Stimulated activated CD4-positive, alpha-beta T cell treated with anti-CD3 and anti-CD28 coated beads, TNF-alpha, amount 100 ng/mL, for 24 hours (primary cell): ENCODE measurements at places on chromosomes 6 and 20.
A peak's percentile ranks its signal among the peaks of the same experiment; 100 is the strongest.

DNA sequence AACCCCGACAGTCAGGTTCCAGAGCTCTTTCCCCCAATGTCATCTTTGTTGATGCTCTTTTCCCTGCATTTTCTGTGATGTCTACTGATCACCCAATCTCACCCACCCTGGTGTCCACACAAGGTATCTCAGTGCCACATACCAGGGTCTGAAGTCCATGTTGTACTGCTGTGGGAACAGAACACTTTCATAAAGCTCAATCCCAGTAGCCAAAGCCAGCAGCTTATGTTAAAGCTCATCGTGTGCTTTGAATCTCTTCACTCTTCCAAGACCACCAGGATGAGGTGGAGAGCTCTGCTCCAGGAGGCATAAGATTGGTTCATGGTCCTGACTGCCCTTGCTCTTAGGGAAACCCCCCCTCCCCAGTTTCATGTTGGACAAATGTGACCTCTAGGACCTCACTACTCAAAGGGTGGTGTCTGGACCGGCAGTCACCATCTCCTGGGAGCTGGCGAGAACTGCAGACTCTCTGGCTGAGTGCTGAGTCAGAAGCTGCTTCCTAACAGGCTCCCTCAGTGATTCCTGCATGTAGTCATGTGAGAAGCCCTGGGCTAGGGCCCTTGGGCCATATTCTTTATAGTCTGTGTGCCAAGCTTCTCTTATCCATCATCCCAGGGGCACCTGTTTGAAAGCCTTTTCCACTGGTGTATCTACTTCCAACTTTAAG lies 13.4 kb upstream of the CPNE5 start:
- DNase-seq: no peak

- no peak for DNase-seq
Measured at GRCh38 chr20:21583486-21584168, 69.8 kb upstream of the NKX2-2 start.

- no peak for DNase-seq
Measured at GRCh38 chr6:50591135-50591534, 122.2 kb upstream of the TFAP2D start.

DNA sequence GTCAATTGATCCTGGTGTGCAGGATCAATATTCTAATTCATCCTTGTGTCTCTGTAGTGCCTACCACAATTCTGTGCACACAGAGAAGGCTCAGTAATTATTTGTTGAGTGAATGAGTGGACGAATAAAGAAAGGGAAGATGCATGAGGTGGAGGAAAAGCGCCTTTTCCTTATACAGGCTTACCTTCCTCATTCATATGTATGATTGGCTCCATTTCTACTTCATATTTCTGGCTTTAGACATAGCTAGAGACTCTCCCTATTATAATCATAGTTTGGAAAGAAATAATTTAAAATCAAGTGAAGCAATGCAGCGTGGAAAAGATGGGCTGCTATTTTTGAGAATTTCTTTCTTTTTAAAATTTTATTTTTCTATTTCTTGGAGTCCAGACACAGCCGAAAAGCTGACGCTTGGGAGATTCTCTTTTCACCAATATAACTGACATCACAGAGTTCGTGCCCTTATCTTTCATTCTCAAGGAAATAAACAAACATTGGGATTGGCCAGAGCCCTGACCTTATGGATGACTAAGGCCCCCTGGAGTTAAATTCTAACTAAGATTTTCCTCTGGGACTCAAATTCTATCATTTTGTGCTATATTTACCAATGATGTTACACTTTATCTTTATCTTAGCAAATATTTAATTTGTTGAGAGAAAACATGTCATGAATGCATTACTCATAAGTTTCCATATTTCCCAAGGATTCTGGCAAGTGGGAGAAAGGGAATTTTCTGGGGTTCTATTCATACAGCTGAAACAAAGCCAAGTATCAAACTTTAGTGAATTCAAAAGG lies 48.1 kb downstream of the PRL start:
- DNase-seq: no peak

GRCh38 chr20:18845017-18845416 lies 31.4 kb downstream of the SCP2D1 start:
- DNase-seq: no peak

- no peak for DNase-seq
Measured at GRCh38 chr6:160188773-160189172, 67.2 kb downstream of the SLC22A1 start.

- no peak for DNase-seq
Measured at GRCh38 chr6:42468273-42468672, 16.5 kb upstream of the TRERF1 start.

- no peak for DNase-seq
Measured at GRCh38 chr6:85395746-85396145, 54.1 kb upstream of the NT5E start.

- DNase-seq: no peak
Measured at GRCh38 chr6:55917751-55918415, 42.5 kb upstream of the BMP5 start.

GRCh38 chr6:35544769-35545361 lies 32.2 kb upstream of the TULP1 start:
- DNase-seq: no peak

GRCh38 chr6:24251339-24251738 lies 106.5 kb downstream of the DCDC2 start:
- DNase-seq: no peak

- DNase-seq: no peak
Measured at GRCh38 chr6:113629975-113630737, 227.0 kb upstream of the MARCKS start.

GRCh38 chr6:54463354-54464024 lies 155.2 kb downstream of the TINAG start:
- no peak for DNase-seq

DNA sequence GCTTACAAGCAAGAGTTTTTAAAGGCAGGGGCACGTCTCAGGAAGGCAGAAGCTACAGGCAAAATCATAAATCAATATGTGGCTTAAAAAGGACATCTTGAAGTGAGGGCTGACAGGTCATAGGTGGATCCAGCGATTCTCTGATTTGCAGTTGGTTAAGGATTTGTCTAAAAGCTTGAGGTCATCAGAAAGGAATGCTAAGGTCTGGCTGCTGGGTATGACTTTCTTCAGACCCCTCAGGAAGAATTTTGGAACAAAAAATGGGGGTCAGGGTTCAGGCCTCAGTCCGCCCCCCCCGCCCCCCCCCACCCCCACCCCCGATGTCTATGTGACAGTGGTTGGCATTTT lies 261.9 kb downstream of the CDH4 start:
- DNase-seq: no peak

DNA sequence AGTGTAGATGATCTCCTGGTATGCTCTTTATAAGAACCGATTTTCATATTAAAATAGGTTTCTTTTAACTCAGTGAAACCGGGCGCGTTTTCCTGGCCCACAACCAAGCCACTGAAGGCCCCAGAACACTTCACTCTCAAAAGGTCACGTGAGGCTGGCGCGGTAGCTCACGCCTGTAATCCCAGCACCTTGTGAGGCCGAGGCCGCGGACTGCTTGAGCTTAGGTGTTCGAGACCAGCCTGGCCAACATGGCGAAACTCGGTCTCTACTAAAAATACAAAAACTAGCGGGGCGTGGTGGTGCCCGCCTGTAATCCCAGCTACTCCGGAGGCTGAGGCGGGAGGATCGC lies 402 bp upstream of the TAF8 start:
- DNase-seq: no peak

- no peak for DNase-seq
Measured at GRCh38 chr20:57482148-57482547, 42.8 kb downstream of the CTCFL start.

GRCh38 chr6:912871-913835 lies 220.2 kb upstream of the EXOC2 start:
- no peak for DNase-seq

DNA sequence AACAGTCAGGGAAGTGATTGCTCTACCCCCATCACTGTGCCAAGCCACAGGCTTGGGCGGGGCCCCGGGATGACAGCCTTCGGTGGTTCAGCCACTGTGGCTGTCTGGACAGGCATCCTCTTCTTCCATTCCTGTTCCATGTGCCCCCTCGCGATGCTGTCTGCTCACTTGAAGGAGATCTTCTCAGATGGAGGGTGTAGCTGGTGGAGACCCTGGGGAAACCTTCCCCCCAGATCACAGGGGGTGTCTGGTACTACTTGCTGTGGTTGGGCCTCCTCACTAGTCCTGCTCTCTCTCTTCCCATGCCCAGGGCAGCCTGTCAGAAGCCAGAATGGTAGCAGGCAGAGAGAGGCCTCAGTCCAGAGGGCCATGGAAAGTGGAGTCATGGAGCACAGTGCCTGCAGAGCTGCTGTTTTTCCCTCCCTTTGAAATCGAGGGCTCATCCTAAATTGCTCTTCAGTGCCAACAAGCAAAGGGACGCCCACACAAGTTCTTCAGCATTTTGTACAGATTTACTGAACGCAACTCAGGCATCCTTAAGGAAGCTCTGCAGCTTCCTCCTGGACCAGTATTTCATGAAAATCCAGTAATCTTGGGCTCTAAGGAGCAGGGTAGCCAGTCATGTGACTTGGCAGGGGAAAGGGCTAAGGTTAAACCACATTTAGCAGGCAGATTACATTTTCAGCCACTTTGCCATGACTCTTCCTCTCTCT lies 326.6 kb downstream of the ZFAND3 start:
- DNase-seq: no peak

GRCh38 chr6:157079771-157080170 lies 243.5 kb downstream of the TMEM242 start:
- no peak for DNase-seq

GRCh38 chr20:1327241-1327653 lies 1.7 kb downstream of the SDCBP2 start:
- DNase-seq: no peak

DNA sequence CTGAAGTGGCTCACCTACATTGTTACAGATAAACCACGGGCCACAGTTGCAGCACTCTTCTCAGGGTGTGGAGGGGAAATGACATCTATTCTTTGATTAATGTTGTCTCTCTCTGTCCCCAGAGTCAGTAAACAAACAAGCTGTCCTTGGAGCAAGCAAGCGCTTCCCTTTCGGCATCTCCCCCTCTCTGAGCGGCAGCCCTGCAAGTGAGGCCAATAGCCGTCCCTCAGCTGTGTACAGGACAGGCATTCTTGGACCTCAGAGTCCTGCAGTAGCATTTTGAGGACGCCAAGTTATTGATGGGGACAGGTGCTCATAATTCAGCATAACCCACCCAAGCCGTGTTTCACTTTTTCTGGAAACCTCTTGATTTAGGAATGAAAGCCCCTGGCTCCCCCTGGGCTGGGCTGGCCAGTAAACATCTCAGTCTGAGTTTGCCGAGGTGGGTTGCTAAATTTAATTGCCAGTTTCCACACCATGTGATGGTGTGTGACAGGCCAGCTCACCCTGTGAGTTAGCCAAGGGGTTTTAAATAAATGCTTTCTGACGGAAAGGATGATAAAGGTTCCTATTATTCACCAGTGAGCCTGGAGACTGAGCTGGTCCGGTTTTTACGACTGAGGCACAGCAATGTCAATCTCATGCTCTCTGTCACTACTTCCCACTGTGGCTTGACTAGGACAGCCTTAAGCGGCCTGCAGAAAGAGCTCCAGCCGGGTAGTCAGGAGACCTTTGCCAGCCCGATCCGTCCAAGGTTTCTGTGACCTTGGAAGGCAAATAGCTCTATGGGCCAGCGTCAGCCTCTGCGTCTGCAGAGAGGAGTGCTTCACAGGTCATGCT lies 214.8 kb upstream of the RREB1 start:
- DNase-seq: no peak

DNA sequence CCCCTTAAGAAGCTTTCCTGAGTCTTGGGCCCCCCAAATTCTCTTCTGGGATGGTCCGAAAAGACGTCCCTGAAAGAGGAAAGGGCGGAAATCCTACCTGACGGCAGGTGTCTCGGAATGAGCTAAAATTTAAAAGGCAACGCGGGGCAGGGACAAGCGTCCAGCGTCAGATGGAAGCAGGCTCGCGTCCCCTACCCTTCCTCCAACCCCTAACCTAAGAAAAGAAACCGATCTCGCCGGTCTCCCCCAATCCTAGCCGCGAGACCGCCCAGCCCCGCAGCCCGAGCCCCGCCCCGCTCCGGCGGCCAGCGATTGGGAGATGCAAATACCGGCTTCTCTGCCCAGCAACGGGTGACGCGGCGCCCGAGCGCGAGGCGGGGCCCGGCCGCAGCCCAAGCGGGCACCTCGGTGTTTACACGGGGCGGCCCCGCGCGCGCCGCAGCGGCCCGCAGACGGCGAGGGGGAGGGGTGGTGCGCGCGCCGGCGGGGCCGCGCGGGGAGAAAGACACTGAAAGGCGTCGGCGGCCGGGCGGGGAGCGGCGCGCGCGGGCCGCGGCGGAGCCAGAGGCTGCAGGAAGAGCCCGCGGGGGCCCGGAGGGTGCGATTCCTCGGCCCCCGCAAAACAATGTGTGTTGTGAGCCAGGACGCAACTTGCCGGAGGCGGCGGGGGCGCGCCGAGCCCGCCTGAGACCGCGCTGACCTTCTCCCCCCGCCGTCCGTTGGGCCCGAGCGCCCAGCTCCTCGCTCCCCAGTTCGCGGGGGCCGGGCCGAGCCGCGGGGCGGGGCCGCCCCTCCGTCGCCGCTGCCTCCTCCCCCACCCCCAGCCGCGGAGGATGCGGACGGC lies at the start of gene SOX12:
Gene SOX12 (plus strand): TSS at position 508 of the 844 bp plus-strand sequence. CDS start 373 bp downstream, outside the sequence.
- DNase-seq: peak; percentile 98

- DNase-seq: no peak
Measured at GRCh38 chr6:56244528-56245253, 2.7 kb downstream of the COL21A1 start.

GRCh38 chr6:78559056-78559455 lies 308.3 kb upstream of the IRAK1BP1 start:
- no peak for DNase-seq

DNA sequence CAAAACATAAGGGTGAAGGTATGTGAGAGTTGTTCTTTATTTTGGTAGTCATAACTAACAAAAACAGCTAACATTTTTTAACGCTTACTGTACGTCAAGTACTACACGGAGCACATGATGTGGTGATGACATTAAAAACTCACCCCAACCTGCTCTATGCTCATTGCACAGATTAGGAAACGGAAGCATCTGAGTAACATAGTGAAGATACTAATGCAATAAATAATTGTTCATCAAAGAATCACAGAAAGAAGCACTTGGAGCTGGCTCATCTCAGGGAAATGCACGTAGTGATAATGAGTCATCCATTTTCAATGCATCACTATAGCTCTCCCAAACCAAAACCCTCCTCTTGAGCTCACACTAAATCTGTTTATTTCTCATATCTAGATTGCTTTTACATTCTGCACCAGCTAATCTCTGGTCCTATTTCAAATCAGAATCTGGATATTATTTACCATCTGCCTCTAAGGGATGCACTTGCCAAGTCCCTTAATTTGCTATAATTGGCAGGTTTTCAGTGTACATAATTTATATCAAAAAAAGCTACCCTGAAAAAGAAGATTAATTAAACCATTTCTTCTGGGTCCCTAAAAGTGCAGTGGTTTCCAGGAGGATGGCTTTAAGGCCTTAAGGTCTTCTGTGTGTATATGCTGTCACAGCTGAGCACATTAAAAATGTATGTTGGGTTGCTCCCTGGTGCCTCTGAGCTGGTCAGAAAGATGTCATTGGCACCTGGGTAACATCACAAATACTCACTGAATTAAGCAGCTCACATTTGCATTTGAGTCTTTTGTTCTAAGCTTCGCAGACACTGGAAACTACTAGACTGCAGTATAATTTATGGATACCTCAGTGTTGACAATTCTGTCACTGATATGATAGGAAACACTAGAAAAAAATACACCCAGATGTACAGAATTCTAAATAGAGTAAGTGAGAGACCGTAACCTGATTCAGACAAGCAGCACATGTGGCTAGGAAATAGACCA lies 677.4 kb upstream of the CITED2 start:
- DNase-seq: no peak
